COLO829 (cell line): ENCODE measurements at places on chromosomes 5 and 9.

GRCh38 chr5:137336161-137336560, 163.0 kb downstream of the SPOCK1 start:
- DNase-seq: no peak

- no peak for DNase-seq
Observed at GRCh38 chr5:127072861-127073846, at the start of gene C5orf63. Gene C5orf63 (minus strand): TSS chr5:127073502. CDS start chr5:127058995, 14,507 bp downstream.

- DNase-seq: no peak
Observed at GRCh38 chr9:22112870-22113821, 104.0 kb upstream of the CDKN2B start.

GRCh38 chr5:463952-464351, 21.0 kb downstream of the EXOC3 start:
- no peak for DNase-seq

DNA sequence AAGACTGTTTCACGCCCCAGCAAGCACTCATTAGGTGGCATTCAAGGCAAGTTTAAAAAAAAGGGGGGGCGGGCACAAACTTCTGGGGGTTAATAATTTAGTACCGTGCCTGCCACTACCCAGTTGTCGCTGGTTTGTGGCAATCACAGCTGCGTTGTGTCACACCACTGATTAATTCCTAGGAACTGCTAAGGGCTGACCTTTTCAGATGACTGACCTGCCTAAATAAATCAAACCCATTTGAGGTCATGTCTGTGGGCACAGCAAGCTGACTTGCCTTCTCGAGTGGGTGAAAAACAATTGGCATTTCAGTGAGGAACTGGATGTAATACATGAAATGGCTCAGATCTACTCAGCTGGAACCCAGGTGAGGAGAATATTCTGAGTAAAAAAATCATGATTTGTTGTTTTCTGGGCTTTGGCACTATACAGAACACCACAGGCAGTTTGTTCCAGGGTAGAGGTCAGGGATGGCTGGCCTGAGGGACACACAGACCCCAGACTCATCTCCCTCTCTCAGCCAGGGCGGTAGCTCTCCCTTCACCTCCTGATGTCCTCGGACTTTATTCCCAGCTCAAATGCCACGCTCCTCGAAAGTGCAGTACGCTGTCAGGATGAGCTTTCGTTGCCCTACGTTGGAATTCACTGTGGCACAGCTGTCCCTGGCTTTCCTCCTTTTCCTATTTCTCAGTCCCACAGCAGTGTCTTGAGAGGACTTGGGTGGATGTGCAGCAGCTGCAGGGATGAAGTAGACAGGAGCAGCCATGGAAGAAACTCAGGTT, 15.5 kb upstream of the MGAT1 start:
- no peak for DNase-seq

DNA sequence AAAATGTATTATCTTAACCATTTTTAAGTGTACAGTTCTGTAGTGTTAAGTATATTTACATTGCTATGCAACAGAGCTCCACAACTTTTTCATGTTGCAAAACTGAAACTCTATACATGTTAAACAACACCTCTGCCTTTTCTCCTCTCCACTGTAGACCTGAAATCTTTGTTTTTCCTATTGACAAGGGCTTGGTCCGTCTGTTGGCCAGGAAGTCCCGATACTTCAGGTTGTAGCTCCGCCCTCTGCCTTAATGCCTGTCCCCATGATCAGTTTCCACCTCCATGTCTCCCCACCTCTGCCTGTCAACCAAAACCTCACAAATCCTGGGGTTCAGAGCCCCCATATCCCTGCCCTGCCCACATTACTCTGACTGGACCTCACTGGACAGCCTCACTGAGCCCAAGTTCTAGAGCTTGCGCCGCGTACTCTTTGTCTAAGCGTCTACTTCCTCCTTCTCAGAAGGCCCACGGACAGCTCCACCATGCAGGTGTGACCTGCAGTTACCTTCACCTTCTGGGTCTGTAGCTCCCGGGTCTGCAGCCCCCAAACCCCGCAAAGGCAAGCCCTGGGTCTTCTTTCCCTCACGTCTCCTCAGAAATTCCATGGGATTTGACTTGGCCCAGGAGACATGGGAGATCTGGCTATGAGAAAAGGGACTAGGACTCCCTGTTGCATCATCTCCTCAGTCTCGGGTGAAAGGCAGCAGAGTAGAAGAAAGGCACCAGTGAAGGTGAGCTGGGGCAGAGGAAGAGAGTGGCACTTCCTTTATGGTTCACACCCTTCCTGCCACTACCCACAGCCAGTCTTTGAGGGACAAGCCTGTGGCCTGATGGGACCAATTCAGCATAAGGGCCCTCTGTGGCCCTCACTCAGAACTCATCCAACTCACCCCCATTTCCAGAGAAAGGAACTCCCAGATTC, 8.0 kb downstream of the GLIPR2 start:
- DNase-seq: no peak

DNA sequence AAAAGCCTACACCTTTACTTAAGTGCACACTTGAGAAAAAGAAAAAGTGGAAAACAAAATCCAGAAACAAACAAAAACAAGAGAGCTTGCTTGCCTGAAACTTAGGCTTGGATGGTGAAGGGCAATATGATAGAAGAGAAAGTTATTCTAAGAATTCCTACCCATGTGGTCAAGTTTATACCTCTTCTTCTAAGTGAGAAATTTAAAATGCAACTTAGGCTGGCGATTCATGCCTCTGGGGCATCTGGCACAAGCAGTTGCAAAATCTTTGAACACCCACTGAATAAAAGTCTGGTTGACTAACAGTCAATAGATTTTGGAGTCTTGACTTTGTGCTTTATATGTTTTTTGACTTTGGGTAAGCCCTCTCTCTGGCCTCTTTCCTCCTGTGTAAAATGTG, 239.6 kb downstream of the KDM4C start:
- no peak for DNase-seq

- peak; percentile 63 for DNase-seq
Observed at GRCh38 chr5:138068742-138069600, 14.9 kb upstream of the WNT8A start.

DNA sequence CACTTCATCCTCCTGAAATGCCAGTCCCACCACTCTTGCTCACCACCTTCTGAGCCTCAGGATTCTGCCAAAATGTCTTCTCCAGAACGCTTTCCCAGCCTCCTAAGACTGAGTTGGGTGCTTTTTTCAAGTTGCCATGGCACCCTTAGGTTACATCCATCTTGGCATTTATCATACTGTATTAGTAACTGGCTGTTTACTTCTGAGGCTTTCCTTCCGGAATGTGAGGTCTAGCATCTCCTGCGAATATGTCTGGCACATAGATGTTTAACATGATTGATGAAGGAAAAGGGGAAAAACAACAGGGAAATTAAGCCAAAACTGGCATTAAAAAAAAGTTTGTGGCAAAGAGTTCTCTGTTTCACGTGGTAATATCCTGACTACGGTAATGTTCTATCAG, 24.9 kb downstream of the RNF130 start:
- no peak for DNase-seq

DNA sequence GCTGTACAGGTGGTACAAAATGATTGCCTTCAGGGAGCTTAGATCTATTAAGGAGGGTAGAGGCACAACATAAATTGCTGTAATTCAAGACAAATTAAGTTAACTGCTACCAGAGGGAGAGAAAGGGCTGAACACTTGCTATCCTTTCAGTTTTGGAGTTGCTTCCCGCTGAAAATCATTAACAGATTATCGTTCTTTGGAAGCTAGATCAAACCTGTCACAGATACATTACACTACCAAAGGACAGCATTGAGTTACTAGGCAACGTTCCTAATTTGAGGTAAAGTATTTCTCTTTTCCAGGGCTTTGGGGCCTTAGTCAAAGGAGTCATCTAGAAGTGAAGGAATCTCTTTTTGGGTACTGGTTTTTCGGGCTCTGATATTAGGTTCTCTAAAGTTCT, 84.7 kb upstream of the DHFR start:
- no peak for DNase-seq

GRCh38 chr5:149837680-149838269, 106.8 kb downstream of the PDE6A start:
- no peak for DNase-seq

DNA sequence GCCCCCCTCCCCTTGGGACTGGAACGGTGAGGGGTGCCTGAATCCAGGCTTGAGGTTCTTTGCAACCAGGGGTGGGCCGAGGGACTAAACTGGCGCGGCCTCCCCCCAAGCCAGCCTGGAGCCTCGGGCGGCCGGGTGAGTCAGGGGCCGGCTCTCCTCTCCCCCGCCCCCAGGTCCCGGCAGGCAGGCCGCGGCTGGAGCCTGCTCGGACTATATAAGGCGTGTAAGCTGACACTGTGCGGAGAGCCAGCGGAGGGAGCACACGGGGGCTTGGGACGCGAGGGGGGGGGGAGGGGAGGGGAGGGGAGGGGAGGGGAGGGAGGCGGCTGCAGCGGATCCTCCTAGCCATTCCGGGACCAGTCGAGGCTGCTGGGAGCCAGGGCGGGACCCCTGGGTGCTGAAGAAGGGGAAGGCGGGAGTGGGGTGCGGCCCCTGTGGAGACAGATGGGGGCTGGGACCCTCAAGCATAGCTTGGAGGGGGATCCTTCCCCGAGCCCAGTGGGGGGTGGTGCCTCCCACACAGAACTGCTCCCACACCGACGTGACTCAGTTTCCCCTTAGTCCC, 595 bp downstream of the PDLIM7 start:
- DNase-seq: peak; percentile 42

- DNase-seq: no peak
Observed at GRCh38 chr9:134396825-134397224, 70.6 kb downstream of the RXRA start.

DNA sequence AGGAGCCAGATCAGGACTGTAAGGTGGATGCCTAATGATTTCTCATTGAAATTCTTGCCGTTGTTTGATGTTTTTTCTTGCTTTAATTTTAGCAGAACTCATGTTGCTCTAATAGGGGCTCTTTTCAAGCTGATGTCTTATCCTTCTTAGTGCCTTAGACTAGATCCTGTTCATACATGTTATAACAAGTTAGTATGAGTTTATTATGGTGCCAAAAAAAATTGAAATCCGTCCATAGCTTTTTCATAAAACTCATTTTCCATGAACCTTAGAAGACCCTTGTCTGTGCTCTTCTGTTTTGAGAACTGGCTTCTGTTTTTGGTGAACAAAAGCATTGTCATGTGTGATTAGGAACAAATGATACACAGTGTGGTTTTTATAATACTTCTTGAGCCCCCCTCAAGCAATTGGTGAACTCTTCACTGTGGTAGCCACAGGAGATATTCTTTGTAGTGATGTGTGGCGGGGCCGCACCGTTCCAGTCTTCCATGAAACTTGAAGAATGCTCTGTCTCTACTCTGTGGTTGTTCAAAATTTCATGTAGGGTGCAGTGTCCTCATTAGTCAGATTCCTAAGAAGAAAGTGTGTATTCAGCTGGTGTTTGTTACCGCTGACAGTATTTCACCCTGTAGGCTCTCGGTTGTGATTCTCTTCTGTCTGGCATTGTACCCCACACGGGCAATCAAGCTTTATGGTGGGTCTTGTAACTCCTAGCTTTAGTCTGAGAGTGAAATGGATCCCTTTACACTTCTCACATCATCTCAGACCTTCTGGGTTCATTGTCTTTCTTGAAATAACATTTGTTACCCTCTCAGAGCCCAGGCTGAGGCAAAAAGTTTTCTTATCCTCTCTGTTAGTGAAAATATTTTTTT, 10.7 kb downstream of the OTULIN start:
- DNase-seq: no peak
